Thyroid gland (tissue), 4 donors: ENCODE measurements at places on chromosomes 16 and 17. TPM values are rescaled to one million over a fixed set of nuclear protein-coding genes. Genes with fewer than 3 reads are reported as not detected.

DNA sequence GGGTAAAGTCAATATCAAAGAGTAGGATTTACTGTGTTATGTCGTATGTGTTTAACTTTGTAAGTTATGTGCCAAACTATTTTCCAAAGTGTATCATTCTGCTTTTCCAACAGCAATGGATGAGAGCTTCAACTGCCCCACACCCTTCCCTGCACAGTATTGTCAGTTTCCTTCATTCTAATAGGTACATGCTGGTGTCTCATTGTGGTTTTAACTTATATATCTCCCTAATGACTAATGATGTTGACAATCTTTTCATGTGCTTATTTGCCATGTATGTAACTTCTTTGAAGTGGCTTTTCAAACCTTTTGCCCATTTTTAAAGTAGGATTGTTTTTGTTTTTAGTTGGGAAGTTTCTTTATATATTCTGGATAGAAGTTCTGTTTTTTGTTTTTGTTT lies 3.8 kb downstream of the DDX19B start:
- H3K36me3 ChIP-seq, result no peaks in the 10 kb centered on the region
- H3K27me3 ChIP-seq, result no peaks in the 10 kb centered on the region
- no peak overlapping the region for H3K4me3 ChIP-seq
- peaks cover 20% of the 10 kb centered on the region for H3K4me1 ChIP-seq
- no peak overlapping the region for H3K27ac ChIP-seq
- DNase-seq, result no peak

DNA sequence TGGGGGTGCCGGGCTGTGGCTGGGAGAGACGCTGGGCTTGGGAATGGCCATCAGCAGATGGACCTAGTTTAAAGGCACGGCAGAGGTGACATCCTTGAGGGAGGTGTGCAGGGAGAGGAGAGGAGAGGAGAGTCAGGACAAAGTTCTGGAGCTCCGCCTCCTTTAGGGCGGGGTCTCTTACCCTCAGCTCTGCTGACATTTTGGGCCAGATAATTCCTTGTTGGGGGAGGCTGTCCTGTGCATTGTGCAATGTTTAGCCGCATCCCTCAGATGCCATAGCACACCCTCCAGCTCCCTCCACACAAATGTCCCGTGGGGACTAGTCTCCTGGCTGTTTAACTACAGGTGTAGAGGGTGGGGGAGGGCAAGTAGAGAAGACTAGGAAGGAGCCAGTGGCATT lies 48.3 kb downstream of the ARHGAP23 start:
- no peaks in the 10 kb centered on the region for H3K36me3 ChIP-seq
- no peak overlapping the region for H3K27ac ChIP-seq
- H3K4me3 ChIP-seq, result no peak overlapping the region
- H3K27me3 ChIP-seq, result no peaks in the 10 kb centered on the region

DNA sequence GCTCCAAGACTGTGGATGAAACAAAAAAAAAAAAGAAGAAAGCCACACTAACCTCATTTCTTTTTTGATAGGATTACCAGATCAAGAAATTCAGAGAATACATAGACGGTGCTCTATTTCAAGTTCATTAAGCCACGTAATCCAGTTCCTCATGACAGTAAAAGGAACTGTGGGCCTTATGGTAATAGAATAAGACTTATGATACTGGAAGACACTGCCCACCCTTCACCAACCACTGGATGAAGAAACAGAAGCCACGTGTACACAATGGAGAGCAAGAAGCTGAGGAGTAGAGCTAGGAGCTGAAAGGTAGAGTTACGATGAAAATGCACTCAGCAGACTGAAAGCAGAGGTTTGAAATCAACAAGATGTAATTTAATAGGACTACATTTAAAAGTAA lies 11.2 kb downstream of the NCBP3 start:
- no peak overlapping the region for H3K27ac ChIP-seq
- no peaks in the 10 kb centered on the region for H3K27me3 ChIP-seq
- peaks cover 32% of the 10 kb centered on the region for H3K36me3 ChIP-seq
- H3K4me3 ChIP-seq, result no peak overlapping the region
- no peak for DNase-seq

DNA sequence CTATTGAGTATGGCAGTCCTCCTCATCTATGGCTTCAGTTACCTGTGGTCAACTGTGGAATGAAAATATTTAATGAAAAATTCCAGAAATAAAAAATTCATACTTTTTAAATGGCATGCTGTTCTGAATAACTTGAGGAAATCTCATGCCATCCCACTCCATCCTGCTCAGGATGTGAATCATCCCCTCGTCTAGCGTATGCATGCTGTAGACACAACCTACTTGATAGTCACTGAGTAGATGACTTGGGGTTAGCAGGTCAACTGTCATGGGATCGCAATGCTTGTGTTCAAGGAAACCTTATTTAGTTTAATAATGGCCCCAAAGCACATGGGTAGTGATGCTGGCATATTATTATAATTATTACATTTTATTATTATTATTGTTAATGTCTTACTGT lies 4.8 kb upstream of the VAC14 start:
- no peak overlapping the region for H3K4me3 ChIP-seq
- H3K27me3 ChIP-seq, result no peaks in the 10 kb centered on the region
- DNase-seq, result no peak
- H3K36me3 ChIP-seq, result no peaks in the 10 kb centered on the region
- no peak overlapping the region for H3K27ac ChIP-seq

DNA sequence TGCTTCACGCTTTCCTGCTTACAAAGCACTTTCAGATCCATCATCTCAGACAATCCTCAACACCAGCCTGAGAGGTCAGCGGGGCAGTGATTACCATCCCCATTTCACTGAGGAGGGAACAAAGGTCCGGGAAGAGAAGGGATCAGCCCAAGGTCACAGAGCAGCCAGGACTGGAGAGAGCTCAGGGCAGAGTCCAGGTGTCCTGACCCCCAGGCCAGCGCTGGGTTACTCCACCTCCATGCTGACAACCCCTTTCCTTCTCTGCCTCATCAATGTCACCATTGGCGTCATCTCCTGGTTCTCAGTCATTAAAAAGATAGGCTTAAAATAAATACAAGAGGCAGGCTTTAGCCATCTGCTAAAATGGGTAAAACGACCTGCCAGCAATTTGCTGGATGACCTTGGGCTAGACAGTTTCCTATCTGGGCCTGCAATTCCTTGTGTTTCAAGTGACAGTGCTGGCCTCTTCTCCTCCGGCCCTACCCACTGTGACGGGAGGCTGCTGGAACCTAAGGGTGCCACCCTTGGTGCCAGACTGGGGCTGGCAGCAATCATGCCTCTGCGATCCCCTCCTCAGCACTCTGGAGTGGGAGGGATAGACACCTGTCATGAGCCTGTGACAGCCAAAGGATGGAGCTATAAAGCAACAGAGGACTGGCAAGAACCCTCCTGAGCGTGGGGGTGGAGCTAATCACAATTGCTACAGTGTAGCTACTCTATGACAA lies 79.5 kb upstream of the CCL1 start:
- H3K36me3 ChIP-seq, result no peaks in the 10 kb centered on the region
- H3K27me3 ChIP-seq, result no peaks in the 10 kb centered on the region
- no peak for DNase-seq
- H3K27ac ChIP-seq, result no peak overlapping the region
- H3K4me3 ChIP-seq, result no peak overlapping the region

DNA sequence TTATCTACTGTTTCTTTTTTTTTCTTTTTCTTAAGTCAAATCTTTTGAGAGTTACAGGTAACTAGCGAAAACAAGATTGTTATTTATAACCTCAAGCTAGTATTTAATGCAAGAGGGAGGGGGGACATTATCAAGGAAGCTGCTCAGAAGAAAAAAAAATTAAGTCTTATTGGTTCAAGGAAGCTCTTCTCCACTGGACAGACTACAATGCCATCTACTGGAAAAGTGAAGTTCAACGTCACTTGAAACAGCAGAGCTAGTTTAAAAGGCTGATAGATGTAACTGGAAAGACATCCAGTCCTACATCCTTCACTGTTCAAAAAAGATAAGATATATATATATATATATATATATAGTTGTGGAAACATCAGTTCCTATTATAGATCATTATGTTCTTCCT lies 418.0 kb upstream of the PSMD7 start:
- H3K36me3 ChIP-seq, result no peaks in the 10 kb centered on the region
- no peak overlapping the region for H3K4me3 ChIP-seq
- H3K27ac ChIP-seq, result no peak overlapping the region

Gene PPM1E
- total RNA-seq, result 0.13 TPM

Gene ASGR2
- 1.0 TPM for total RNA-seq
